ENCODE measurements at places on chromosomes 11 and 22. TPM values are rescaled to one million over a fixed set of nuclear protein-coding genes. Genes with fewer than 3 reads are reported as not detected.

CTSW gene
- 7.4 TPM for total RNA-seq

GALNT18 gene
- 5.7 TPM for total RNA-seq

- no peak for DNase-seq
Measured at GRCh38 chr22:45008751-45009605, 827 bp downstream of the PHF21B start.

- DNase-seq = no peak
Measured at GRCh38 chr11:82980292-82980691, 78.8 kb downstream of the DDIAS start.

DNA sequence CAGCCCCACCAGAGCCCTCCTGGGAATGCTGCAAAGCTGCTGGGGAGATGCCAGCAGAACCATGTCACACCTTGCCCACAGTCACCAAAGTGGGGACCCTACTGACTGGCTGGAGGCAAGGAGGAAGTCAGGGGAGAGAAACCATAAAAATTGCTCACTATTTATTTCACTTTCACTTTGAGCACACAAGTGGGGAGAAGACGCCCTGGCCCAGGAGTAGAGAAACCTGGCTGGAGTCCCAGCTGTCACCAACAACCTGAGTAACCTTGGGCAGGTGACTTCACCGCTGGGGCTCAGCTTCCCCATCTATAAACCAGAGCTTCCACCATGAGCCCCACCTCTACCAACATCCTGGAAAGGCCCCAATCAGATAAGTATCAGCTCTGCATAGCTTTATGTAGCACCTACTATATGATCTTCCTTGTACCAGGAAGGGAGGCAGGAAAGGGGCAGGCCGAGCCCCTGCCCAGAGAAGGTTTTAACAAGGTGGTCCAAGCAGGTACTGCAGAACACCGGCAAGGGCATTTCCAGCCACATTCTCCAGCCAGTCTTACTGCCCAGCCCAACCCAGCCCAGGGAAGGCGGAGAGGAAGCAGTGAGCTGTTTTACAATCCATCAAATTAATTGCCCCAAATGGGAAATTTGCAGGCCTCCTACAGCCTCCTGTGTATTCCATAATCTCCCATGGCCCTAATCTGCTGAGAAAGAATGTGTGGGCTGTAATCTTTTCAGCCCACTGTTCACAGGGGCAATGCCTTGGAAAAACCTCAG, 27.6 kb downstream of the PLEKHA7 start:
- DNase-seq = peak; percentile 37

- DNase-seq = no peak
Measured at GRCh38 chr22:20946080-20946986, 20.7 kb upstream of the AIFM3 start.

GRCh38 chr11:11306855-11307254, 46.2 kb downstream of the CSNK2A3 start:
- no peak for DNase-seq

DNA sequence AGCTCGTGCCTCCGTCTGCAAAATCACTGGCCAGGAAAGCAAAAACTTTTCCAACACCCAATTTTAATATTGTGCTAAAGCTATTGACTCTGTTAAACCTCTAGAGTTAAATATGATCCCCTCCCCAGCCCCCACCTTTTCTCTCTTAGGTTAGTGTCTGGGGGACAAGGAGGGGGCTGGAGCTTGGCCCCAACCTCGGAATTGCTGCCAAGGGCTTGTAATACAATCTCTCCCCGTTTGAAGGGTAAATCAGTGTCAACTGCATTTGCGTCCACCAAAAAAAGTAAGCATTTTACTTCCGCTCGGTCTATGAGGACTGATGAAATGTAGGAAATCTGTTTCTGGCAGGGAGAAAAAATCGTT, at the start of gene GAS2:
Gene GAS2, plus strand, starts transcription at position 287 of the 363 bp plus-strand sequence. CDS start 8,259 bp downstream, outside the sequence.
- DNase-seq = no peak

- no peak for DNase-seq
Measured at GRCh38 chr11:85062659-85063058, 564.5 kb downstream of the DLG2 start.

Measured in activated T-helper 1 cell treated with anti-CD3 and anti-CD28 coated beads, Interleukin-12 subunit alpha, Interleukin-12 subunit beta, Interleukin-2, Interleukin-4 antibody, amounts not matched to agents 30 ng/mL and 10 ng/mL and 1 ng/mL, durations not matched to agents 14 hours and 24 hours and 36 hours (primary cell).